Endodermal cell (in vitro differentiated cells): ENCODE measurements at places on chromosomes 5 and 9. TPM values are rescaled to one million over a fixed set of nuclear protein-coding genes. Genes with fewer than 3 reads are reported as not detected.

The CAMK2A gene
- 0.31 TPM in 1 of 2 replicates, not detected in the other for total RNA-seq

The CMYA5 gene
- total RNA-seq, result 0.63 and 1.6 TPM in 2 replicates

The IARS1 gene
- 173 and 177 TPM in 2 replicates for total RNA-seq

- no peak overlapping the region for H3K27ac ChIP-seq
- no peaks in the 10 kb centered on the region for H3K27me3 ChIP-seq
- no peak for DNase-seq
- no peaks in the 10 kb centered on the region for H3K36me3 ChIP-seq
- no peak overlapping the region for H3K4me3 ChIP-seq
These were observed 82.6 kb downstream of the GCNT4 start for GRCh38 chr5:74969726-74970125.

DNA sequence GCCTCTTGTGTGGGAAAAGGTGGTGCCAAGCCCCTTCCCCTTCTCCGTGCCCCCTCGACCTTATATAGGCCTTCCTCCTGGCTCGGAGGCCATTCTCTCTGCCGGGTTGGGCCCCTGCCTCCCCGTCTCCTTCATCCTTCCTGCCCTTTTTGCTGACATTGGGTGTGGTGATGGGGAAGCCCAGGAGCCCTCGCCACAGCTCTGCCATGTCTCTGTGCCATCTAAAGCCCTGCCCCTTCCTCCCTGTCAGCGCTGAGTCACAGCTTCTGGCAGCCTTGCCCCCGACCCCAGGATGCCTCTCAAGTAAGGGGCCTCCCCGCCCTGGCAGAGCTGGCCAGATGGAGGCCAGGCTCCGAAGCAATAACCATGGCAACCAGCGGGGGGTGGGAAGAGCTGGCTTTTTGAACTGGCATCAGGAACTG, 30.4 kb downstream of the JADE2 start:
- no peaks in the 10 kb centered on the region for H3K27me3 ChIP-seq
- H3K4me3 ChIP-seq, result no peak overlapping the region
- peak; percentile 80 for DNase-seq
- H3K27ac ChIP-seq, result no peak overlapping the region

DNA sequence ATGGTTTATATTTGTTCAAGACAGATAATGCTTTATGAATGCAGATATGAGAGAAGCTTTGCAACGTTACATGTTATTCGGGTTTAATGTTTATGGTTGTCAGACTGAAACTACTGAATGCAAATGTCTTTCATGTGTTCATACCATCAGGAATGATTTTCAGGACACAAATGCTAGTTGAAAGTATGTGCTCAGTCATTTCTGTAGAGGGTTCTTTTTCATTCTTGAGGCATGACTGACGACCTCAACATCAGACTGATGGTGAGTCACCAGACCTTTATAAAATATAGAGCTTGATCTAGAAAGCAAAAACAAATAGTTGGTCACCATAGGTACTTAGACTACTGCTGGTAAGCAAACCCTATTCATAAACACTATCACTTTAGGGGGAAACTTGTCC, 287.3 kb upstream of the NUDT12 start:
- no peaks in the 10 kb centered on the region for H3K27me3 ChIP-seq
- no peak for DNase-seq
- no peaks in the 10 kb centered on the region for H3K4me1 ChIP-seq
- no peaks in the 10 kb centered on the region for H3K36me3 ChIP-seq

The IER5L gene
- total RNA-seq, result 6.1 and 6.8 TPM in 2 replicates

The LRRTM2 gene
- not detected in 2 replicates for total RNA-seq

- no peak overlapping the region for H3K4me3 ChIP-seq
- no peaks in the 10 kb centered on the region for H3K27me3 ChIP-seq
These were observed 88.1 kb downstream of the LPAR1 start for GRCh38 chr9:110950041-110950645.

GRCh38 chr9:74803376-74804017, 84.2 kb downstream of the TRPM6 start:
- no peaks in the 10 kb centered on the region for H3K4me1 ChIP-seq
- no peaks in the 10 kb centered on the region for H3K27me3 ChIP-seq
- H3K36me3 ChIP-seq, result no peaks in the 10 kb centered on the region
- no peak overlapping the region for H3K4me3 ChIP-seq

GRCh38 chr5:43021151-43021550, 19.0 kb downstream of the ANXA2R start:
- H3K4me1 ChIP-seq, result peaks cover 7% of the 10 kb centered on the region
- no peak overlapping the region for H3K27ac ChIP-seq
- DNase-seq, result peak; percentile 22
- H3K4me3 ChIP-seq, result no peak overlapping the region
- peaks cover 29% of the 10 kb centered on the region for H3K27me3 ChIP-seq

- no peak for DNase-seq
- H3K4me3 ChIP-seq, result no peak overlapping the region
- no peaks in the 10 kb centered on the region for H3K36me3 ChIP-seq
- no peaks in the 10 kb centered on the region for H3K27me3 ChIP-seq
- no peak overlapping the region for H3K27ac ChIP-seq
- H3K4me1 ChIP-seq, result no peaks in the 10 kb centered on the region
These were observed 62.2 kb downstream of the DMRTA1 start for GRCh38 chr9:22508790-22509189.

The BARHL1 gene
- not detected in 3 replicates for total RNA-seq

DNA sequence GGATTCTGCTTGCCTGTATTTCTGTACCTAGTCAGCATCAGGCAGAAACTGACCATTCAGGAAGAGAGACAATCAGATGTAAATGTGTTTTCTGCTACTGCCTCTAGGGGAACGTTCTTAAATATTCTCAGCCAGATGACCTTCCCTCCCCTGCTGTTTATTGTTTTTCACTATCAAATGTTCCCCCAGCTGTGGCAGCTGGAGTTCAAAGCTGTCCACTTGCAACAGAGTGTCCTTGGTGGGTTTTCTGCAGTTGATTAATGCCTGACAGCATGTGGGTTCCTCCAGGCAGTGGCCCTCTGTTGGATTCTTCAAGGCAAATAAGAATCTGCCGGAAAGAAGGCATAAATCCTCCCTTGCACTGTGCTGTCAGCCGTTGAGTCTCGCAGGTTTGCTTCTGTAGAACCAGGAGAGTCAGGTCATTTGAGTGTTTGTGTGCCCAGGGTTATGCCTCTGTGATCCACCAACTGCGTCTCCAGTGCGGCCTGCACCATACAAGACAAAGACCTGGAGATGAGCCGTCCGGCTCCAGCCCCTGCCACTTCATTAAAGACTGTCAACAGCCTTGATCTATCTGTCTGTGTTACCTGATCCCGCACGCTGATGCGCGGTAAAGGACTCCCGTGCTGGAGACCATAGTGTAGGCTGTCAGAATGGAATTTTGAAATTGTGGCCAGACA, 203.4 kb downstream of the GADD45G start:
- H3K4me3 ChIP-seq, result no peak overlapping the region
- H3K36me3 ChIP-seq, result no peaks in the 10 kb centered on the region
- H3K27ac ChIP-seq, result peak overlapping the region; percentile 74
- H3K4me1 ChIP-seq, result no peaks in the 10 kb centered on the region

- no peak overlapping the region for H3K27ac ChIP-seq
- H3K36me3 ChIP-seq, result no peaks in the 10 kb centered on the region
- peak; percentile 20 for DNase-seq
- H3K4me3 ChIP-seq, result no peak overlapping the region
- H3K27me3 ChIP-seq, result no peaks in the 10 kb centered on the region
- no peaks in the 10 kb centered on the region for H3K4me1 ChIP-seq
These were observed 42.5 kb upstream of the SH3PXD2B start for GRCh38 chr5:172496671-172497371.

The SLC36A2 gene
- 0.26 TPM in 1 of 3 replicates, not detected in the others for total RNA-seq

The TMEM171 gene
- 0.73 to 0.77 TPM (median 0.74 TPM) in 3 replicates for total RNA-seq

GRCh38 chr9:88390371-88390990, 2.2 kb downstream of the SPIN1 start:
- peak overlapping the region; percentile 96 for H3K4me3 ChIP-seq
- H3K36me3 ChIP-seq, result peaks cover 31% of the 10 kb centered on the region
- no peaks in the 10 kb centered on the region for H3K27me3 ChIP-seq
- H3K27ac ChIP-seq, result no peak overlapping the region
- DNase-seq, result no peak

GRCh38 chr9:134003237-134003636, 11.1 kb upstream of the VAV2 start:
- no peak overlapping the region for H3K27ac ChIP-seq
- H3K27me3 ChIP-seq, result no peaks in the 10 kb centered on the region
- H3K36me3 ChIP-seq, result no peaks in the 10 kb centered on the region
- no peaks in the 10 kb centered on the region for H3K4me1 ChIP-seq

The CTXN3 gene
- not detected in 2 replicates for total RNA-seq

DNA sequence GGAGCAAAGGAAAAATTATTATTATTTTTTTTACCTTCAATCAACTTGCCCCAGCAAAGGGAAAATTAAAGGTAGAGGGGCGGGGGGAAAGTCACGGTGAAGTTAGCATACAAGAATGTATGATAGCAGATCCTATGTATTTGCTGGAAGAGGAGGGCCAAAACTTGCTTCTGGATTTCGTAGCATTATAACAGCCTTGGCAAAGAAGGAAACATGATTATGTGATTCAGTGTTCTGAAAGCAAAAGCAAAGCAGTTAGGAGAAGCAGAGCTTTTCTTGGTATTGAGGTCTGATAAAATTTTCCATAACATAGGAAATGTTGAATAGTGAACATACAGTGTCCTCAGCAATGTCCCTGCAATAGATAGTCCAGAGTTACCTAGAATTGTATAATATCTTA, 32.4 kb downstream of the MAST4 start:
- peaks cover 3% of the 10 kb centered on the region for H3K4me1 ChIP-seq
- H3K4me3 ChIP-seq, result no peak overlapping the region
- no peaks in the 10 kb centered on the region for H3K27me3 ChIP-seq
- DNase-seq, result no peak

The SMU1 gene
- total RNA-seq, result 25.0 and 25.7 TPM in 2 replicates

DNA sequence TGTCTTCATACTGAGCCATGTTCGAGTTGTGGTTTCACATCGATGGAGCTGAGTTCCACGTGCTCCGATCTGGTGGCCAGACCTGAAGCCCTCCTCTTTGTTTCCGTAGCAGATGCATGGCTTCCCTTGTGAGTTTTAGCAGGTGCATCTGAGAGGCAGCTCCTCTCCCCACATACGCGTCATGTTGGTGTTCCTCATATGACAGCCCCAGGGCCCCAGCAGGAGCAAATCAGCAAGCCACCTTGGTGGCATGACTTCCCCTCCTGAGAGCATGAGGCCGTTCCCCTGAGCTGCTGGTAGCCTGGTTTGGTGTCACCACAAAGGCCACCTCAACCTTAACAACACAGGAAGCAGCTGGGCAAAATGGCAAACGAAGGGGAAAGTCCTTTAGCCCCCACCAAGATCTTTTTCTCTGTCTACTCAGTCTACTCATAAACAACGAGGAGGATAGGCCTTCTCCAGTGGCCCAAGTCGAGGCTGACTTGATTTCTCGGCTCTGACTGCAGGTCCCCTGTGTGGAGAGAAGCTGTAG, 5.9 kb downstream of the CYFIP2 start:
- no peaks in the 10 kb centered on the region for H3K4me1 ChIP-seq
- no peaks in the 10 kb centered on the region for H3K36me3 ChIP-seq
- DNase-seq, result no peak
- H3K27me3 ChIP-seq, result peaks cover 18% of the 10 kb centered on the region

GRCh38 chr5:55601204-55601618, 66.4 kb upstream of the PLPP1 start:
- no peaks in the 10 kb centered on the region for H3K36me3 ChIP-seq
- H3K4me3 ChIP-seq, result no peak overlapping the region
- no peak for DNase-seq

DNA sequence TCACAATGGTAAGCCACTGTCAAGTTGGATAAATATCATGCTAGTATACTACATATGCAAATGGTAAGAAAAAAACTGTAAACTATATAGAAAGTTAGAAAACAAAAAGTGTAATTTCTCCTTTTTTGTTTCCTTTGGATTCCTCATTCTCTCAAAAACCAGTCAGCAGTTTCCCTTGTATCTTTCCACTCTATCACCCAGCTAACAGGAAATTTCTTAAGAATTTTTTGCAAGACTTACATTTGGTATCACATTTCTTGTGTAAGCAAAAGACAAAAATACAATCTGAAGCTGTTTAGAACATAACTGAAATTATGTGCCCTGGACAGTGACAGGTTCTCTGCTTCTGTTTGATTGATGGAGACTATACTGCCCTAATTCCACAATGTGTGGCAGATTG, 25.2 kb upstream of the MSH3 start:
- no peak for DNase-seq
- H3K4me3 ChIP-seq, result no peak overlapping the region
- no peaks in the 10 kb centered on the region for H3K27me3 ChIP-seq
- H3K4me1 ChIP-seq, result no peaks in the 10 kb centered on the region
- H3K27ac ChIP-seq, result no peak overlapping the region

The OR1J4 gene
- total RNA-seq, result not detected in 3 replicates

The IFNA2 gene
- total RNA-seq, result not detected in 3 replicates

The IFNB1 gene
- not detected in 3 replicates for total RNA-seq

The PALM2AKAP2 gene
- 0.42 to 0.49 TPM in 2 of 3 replicates, not detected in the other for total RNA-seq

The PROB1 gene
- total RNA-seq, result 2.4 to 4.8 TPM (median 4.8 TPM) in 3 replicates

The PCDHGB7 gene
- 19.3 to 23.0 TPM (median 20.2 TPM) in 3 replicates for total RNA-seq
